ENCODE measurements at places on chromosomes 1 and 21.

GRCh38 chr1:211280910-211281309, 21.7 kb downstream of the RCOR3 start:
- DNase-seq, result no peak

DNA sequence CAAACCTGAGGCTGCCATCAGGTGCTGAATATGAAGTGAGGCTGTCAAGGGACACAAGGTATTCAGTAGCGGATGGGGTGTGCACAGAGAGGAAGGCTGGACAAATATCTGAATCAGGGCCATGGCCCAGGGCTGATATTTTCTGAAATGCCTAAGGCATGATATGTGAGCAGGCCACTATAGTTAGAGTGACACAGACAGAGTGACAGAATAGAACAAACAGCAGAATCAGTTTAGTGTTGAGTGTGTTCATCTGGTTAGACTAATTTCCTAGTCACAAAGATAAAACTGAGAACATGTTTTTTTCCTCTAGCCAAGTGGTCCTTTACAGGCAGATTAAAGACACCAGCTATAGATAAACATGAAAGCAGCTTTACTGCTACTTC, 3.9 kb downstream of the OVAAL start:
- no peak for DNase-seq

DNA sequence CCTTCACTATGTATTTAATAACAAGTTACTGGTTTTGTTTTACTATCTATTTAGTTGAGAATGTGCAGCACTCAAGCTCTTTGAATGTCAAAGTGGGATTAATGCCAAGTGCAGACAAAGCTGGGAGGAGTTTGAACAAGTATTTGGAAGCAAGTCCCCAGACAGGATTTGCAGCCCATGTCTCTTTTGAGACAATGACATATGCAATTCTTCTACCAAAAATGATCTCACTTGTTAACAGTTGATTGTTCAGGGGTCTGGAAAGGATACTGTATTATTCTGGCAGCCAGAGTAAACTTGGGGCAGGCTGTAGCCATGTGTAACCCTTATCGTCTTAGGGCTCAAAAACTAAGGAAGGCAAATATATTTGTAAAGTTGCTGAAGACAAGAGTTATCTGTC, 15.8 kb downstream of the COLGALT2 start:
- DNase-seq, result peak; percentile 65

- no peak for DNase-seq
These were observed 283.9 kb upstream of the SGIP1 start for GRCh38 chr1:66250075-66250474.

GRCh38 chr1:231591466-231591865, 35.1 kb upstream of the DISC1 start:
- no peak for DNase-seq

- no peak for DNase-seq
These were observed 36.7 kb upstream of the LAPTM5 start for GRCh38 chr1:30794260-30794659.

DNA sequence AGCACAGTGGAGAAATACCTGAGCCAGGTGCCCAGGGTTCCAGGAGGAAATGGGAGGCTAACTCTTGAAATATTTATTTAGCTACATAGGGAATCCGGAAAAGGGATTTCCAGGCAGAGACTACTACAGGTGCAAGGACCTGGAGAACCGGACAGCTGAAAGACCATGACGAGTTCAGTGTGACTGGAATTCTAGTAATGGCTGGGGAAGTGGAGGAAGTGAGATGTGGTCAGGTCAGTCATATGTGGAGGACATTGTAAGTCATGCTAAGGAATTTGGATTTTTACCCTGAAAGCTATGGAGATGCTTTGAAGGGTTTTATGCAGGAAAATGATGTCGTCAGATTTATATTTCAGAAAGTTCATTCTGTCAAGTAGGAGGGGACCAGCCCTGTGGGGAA, 1.8 kb downstream of the CAP1 start:
- DNase-seq, result no peak

DNA sequence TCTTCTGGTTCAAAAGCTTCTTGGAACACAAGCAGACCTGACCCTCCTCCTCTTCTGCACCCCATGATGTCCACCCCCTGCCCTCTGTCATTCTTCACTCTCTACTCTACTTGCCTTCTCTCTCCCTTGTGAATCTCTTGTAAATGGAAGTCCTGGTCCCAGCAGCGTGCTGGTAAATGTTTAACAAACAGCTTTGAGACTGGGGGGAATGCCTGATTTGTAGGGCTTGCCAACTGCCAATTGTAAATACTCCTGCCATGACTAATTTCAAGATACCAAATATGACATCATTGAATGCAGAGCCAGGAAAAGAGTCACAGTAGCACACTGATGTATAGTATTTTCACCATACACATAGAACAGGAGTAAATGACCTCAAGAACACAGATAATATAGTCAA, 40.9 kb upstream of the LRRN2 start:
- no peak for DNase-seq

- no peak for DNase-seq
These were observed 140.9 kb upstream of the ARHGEF16 start for GRCh38 chr1:3313576-3313950.

GRCh38 chr1:12507631-12508030, 110.4 kb downstream of the DHRS3 start:
- DNase-seq, result no peak

DNA sequence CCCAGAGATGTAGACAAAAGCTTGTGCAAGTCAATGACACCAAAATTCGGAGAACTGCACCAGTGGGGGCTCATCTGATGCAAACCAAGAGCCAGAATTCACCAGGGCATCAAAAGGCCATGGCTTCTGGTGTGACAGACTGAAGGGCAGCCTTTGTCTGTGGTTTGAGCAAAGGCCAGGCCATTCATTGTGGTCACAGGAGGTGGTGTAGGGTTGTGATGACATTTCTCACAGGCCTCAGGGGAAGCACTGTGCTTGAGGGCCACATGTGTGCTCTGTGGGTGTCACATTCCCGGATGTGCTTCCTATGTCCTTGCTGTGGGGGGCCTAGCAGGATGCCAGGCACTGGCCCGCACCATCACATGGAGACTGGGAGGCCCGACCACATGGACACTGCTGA, 22.5 kb upstream of the KCNE1 start:
- no peak for DNase-seq

DNA sequence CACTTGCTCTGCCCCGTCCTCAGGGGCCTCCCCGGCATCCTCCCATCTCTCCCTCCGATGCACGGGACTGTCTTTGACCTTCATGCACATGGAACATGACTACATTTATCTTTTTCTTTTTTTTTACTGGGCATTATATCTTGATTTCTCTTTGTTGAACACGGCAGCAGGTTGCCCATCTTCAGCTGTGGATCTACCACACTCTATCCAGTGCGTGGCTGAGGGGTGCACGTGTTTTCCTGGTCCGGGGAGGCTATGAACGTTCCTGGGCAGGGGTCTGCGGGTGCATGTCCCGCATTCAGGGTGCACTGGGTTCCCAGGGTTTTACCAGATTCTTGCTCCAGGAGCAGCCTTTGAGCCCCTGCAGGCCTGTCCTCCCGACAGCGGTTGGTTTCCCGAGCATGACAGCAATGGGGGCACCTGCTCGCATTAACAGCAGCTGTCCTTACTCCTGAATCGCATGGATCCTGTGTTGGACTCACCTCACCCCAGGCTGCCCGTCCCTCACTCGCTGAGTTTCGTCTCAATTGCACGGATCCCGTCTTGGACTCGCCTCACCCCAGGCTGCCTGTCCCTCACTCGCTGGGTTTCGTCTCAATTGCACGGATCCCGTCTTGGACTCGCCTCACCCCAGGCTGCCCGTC, 7.4 kb downstream of the POFUT2 start:
- DNase-seq, result no peak

DNA sequence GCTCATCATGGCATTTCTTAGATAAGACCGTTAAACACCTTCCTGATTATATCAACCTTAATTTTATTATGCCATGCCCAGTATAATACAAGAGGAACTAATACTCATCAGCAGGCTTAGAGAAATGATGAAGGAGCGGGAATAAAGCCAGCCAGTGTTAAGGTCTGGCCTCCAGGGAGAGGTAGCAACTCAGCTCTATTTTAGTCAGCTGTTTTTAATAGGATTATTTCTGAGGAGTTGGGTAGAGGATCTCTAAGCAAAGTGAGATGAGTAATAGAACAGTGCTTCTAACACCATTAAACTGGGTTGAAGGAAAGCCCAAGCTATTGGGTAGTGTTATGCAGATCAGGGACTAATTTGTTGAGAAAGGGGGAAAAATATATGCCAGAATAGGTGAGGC, 921.5 kb downstream of the TTLL7 start:
- DNase-seq, result no peak

- no peak for DNase-seq
These were observed 69.5 kb downstream of the NTMT2 start for GRCh38 chr1:170215072-170215885.

DNA sequence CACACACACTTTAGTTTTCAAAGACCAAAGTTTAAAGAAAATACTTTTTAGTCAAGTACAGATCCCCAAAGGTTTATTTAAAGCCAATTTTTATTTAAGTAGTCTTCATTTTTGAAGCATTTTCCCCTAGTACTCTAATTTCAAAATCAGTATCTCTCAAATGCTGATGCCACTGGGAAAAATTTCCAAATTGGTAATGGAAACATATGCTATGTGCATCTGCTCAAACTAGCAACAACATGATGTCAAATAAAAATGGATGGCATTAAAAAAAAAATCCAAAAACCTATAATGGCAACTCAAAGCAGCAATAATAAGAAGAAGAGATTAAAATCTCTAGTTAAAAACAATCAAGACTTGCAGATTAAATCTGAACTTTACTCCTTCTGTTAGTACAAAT, 58.6 kb downstream of the ZNHIT6 start:
- no peak for DNase-seq

DNA sequence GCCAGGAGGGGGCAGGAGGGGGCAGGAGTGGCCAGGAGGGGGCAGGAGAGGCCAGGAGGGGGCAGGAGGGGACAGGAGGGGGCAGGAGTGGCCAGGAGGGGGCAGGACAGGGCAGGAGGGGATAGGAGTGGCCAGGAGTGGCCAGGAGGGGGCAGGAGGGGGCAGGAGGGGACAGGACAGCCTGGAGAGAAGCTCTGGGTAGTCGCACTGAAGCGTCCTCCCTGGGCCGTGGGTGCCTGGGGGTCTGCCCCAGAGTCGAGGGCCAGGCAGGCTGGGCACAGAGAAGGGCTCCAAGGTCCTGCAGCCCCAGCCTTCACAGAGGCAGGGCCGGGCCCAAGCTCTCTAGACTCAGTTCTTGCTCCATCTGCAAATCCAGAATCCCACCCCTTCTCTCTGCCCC, 22.9 kb downstream of the MEGF6 start:
- DNase-seq, result no peak

DNA sequence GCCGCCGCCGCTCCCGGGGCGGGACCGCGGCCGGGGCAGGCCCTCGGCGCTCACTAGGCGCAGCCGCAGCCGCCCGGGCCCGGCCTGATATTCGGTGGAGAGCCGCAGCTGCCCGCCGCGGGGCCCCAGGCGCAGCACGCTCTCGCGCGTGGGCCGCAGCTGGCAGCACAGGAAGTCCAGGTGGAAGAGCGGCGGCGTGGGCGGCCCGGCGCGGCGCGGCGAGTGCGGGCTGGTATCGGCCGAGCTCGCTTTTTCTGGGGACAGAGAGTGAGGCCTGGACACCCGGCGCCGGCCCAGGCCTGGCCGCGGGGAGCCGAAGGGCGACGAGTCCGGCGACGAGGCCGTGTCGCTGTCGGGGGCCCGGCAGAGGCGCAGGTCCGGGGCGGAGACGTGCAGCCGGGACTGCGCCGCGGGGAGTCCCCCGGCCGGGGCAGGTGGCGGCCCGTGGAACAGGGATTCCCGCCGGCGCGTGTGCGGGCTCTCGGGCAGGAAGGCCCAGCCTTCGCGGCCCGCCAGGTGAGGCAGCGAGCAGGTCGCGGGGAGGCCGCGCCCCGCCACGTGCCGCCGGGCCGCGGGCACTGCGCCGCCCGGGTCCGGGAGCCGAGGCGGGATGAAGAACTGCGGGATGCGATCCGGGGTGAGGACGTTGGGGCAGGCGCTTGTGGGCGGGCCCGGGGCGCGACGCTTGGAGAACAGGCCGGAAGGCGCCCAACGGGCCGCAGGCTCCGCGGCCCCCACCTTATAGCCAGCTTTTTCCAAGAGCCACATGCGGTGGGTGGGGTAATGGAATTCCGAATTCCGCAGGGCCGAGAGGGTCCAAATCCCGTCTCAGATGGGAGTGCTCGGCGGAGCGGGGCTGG, 1.2 kb downstream of the C2CD4D start:
- no peak for DNase-seq

- DNase-seq, result no peak
These were observed 261.3 kb downstream of the TNR start for GRCh38 chr1:175482071-175482451.

DNA sequence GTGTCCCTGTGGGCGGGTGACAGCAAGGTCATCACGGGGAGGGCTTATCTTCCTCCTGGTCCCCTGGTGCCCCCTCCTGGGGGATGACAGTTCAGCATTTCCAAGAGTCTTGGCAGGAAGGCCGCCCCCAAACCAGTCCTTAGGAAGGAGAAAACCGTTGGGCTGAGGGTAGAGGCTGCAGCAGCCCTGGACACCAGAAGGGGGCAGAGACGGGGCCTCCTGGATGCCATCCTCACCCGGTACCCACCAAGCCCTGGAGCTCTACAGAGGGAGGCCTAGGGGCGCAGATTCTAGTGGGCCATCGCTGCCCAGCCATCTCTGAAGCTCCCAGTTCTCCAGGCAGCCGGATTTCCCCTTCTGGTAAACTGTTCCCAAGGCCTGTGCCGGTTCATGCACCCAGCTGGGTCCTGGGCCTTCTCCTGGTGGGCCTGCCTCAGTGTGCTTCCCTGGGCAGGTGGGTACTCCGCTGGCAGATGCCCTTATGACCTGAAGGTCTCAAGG, 14.8 kb upstream of the ZNF669 start:
- peak; percentile 63 for DNase-seq

DNA sequence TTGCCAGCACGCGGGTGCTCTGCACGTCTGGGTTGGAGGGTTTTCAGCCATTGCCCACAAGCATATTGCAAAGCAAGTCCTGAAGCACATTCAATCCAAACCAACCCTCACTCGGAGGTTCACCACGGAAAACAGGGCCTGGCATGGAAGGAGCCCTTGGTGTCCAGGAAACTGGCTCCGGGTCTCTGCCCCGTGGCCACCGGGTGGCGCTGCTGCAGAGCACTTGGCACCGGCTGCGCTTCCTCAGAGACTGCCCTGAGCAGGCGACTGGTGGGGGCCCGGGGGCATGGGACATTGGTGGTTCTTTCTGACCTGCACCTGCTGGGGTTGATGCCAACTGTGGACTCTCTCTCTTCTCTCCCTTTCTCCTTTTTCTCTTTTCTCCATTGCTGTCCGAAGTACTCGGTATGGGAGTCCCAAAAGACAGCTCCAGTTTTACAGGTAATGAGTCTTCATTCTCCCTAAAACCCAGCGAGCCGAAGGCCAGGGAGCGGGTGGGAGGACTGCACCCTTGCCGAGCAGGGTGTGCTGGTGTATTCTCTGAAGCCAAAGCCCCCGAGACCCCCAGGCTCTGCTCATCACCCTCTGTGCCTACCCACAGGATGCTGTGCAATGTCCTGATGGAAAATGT, 4.1 kb upstream of the KCNAB2 start:
- DNase-seq, result peak; percentile 46

DNA sequence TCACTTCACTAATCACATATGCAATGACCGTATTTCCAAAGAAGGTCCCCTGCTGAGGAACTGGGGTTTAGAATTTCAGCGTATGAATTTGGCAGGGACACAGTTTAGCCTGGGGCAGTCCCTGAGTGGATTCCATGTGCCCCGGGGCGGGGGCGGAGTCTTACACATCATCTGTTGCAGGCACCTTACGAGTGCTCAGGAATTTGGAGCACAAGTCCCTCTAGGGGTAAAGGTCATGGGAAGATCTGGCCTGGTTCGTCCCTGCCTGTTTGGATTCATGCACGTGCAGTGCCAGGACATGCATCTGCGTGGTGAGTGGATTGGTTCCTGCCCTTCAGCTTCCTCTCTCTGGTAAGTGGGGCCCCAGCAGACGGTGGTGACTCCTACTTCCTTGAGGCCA, 208.3 kb upstream of the C1orf174 start:
- DNase-seq, result no peak
